ENCODE measurements at places on chromosomes 6 and 20.

GRCh38 chr20:45796337-45797065, 4.7 kb downstream of the DNTTIP1 start:
- DNase-seq: no peak

DNA sequence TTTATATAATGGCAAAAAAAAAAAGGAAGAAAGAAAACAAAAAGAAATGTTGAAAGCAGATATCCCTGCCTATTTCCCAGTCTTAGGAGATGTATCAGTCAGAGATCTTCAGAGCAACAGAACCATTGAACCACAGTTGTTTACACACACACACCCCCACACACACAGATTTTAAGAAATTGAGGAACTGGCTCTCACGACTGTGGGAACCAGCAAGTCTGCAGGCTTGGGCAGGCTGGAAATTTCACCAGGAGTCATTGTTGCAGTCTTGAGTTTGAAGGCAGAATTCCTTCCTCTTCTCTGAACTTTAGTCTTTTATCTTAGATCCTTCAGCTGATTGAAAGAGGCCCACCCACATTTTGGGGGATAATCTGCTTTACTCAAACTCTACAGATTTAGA, 380.9 kb downstream of the CDKAL1 start:
- no peak for DNase-seq

DNA sequence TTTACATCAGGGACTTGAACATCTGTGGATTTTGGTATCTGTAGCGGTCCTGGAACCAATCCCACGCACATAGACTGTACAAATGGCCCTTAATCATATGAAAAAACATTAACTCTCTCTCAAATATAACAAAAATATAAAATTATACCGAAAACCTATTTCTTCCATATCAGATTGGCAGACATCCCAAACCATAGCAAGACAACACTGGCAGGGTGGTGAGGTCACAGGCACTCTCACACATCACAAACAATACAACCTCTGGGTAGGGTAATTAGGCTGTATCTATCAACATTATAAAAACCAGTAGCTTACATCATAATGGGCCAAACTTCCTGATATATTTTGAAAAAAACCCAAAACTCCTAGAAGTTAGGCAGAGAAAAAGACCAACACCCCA, 40.9 kb downstream of the OVOL2 start:
- DNase-seq: no peak

DNA sequence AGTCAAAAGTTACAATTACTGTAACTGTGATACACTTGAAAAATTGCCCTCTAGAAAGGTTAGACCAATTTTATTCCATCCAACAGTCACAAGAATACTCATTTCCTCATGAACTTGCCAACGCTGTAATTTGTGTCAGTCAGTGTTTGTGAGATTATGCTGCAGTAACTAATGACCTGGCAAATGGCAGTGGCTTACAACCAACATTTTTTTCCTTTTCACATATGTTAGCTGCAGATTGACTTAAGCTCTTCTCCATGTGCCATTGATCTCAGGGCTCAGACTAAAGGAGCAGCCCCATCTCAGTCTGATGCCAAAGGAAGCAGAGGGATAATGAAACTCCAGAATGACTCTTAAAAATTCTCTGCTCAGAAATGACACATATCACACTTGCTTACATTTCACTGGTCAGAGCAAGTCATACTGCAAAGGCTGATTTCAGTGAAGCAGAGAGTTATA, 92.3 kb upstream of the ELOVL5 start:
- DNase-seq: no peak

GRCh38 chr6:108877046-108877751, 29.0 kb downstream of the ARMC2 start:
- DNase-seq: no peak

GRCh38 chr20:16475225-16475624, 98.0 kb downstream of the KIF16B start:
- DNase-seq: no peak

GRCh38 chr20:4763723-4764510, 42.2 kb downstream of the PRND start:
- DNase-seq: no peak

DNA sequence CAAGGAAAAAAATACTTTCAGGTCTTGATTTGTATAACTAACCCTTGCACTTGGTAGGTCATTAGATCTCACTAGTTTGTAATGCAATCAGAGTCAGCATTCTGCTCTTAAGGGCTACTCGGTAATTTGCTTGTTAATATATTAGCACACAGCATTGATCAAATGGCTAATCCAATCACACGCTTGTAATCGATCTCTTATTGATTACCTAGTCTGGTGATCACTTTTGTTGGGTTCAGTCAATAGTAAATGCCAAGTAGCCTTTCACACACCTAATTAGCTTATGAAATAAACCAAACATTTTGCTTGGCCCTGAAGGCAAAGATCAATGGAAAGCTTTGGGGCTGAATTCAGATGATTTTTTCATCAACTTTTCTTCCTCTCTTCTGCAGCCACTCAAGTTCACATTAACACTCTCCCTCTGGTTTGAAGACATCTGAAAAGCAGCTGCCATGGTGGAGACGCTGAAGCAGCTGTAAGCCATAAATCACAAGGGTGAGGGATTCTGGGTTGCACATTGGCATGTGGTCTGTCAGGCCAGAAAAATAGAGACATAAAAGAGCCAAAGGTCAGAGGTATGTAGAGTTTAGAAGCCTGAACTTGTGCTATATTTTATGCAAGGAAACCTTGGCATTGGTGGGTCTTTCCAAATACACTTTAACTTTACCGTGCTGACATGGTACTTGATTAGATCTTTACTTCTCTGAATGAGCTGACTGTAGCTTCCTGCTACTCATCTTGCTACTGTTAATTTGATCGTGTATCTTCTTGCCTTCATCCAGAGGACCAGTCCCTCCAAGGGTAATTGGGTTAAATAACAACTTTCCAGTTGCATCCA, 234.4 kb downstream of the SIM1 start:
- DNase-seq: no peak

GRCh38 chr6:93424303-93425064, 5.1 kb upstream of the EPHA7 start:
- no peak for DNase-seq

DNA sequence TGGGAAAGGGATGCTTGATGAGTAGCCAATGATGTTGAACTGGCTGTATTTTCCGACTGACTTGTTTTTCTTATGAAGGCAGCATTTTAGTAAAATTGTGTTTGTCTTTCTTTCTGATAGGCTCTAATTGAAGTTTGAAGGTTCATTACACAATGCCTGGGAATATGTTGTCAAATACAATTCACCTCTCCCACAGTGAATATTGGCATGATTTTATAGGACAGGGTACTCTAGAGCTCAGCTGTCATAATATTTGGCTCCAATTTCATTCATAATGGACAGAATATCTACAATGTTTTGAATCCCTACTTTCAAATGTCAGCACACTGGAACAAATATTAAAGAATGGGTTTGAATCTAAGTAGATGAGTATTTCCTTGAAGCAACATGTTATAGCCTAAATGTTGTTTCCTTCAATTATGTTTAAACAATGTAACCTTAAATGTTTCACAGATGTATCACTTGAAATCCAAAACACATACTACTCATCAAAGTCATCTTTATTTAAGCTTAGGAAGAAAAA, 81.4 kb downstream of the LAMA2 start:
- DNase-seq: no peak

- peak; percentile 73 for DNase-seq
These were observed 2.2 kb downstream of the APCDD1L start for GRCh38 chr20:58512808-58513552.

DNA sequence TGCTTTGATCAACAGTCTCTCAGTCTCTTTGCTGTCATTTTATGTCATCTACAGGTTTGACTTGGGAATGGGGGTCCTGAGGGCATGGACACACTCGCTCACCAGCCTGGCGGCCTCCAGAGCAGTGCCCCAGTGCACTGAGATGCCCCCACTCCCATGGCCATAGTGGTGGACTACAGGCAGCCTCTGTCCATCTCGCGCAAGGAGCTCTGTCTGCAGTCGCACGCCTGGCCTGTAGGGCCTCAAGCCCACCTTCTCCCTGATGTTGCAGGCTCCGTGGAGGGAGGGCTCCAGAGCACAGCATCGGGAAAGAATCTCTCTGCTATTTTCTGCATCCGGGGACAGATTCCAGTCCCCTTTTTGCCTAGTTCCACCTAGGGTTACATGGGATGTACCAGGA, 22.6 kb downstream of the DDO start:
- no peak for DNase-seq

DNA sequence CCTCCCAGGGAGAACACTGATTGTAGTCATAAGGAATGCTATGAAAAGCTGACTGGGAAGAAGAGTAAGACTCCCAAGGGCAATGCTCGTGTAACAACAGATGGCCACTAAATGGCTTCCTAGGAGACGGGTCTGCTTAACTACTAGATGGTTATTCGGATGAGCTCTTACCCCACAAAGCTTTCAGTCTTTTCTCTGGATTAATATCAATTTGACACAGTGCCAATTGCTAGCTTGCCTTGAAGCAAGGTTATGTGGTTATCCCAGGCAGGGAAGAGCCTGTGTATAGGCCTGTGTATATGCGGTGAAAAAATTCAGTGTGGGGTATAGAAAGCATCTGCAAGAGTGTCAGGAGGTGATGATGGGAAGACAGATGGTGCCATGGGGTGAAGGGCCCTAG, 86.4 kb upstream of the NOX3 start:
- no peak for DNase-seq

DNA sequence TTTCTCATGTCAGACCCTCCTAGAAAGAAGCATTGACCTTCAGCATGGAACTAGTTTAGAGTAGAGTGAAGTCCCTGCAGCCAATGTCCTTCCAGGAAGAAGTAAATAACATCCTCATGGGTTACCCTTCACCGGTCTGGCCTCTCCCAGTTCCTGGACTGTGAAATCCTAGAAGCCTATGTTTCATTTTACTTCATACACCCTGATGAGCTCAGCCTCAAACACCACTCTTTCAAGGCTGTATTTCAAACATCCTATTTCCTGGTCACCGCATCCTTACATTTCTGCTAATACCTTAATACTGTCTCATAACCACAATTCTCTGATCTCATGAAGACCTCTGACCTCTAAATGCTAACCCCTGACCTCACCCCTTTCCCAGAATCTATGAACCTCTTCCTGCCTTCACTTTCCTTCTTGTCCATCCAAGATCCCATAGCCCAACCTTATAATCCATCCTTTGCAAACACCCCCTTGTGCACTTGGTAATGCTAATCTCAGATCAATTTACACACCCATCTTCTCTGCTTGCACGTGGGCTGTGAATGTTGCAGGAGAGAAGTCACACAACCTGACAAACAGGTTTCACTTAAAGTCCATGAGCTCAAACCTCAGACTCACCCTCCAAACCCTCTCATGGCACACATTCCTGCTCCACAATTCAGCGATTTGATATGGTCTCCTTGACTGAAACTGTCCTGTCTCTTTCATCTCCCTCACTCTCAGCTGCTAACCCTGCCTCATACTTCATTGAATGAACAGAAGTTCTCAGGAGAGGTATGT, 30.2 kb downstream of the SLC2A10 start:
- DNase-seq: no peak

DNA sequence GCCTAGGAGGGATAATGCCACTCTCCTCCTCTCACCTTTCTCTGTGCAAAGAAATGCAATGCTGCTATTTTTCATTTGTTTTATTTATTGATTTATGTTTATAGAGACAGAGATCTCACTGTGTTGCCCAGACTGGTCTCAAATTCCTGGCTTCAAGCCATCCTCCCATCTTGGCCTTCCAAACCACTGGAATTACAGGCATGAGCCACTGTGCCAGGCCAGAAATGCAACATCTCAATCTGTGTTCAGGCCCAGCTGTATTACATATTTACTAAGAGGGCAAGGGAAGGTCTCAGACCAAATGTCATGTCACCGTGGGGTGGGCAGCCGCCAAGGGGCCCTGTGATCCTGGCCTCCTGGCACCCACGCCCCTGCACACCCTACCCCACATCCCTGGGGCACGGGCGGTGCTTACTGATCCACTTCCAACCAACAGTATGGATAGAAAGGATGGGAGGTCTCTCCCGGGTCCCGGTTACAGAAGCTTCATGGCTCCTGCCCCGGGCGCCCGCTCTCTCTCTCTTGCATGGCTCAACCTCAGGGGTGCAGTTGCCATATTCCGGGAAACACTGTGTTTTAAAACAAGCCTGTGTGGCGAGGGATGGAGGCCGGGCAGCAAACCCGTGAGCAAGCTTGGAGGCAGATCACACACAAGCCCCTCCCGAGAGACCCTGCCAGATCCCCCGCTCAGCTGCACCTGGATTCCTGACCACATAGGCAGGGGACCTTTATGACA, 111.8 kb downstream of the AGPAT4 start:
- DNase-seq: no peak

DNA sequence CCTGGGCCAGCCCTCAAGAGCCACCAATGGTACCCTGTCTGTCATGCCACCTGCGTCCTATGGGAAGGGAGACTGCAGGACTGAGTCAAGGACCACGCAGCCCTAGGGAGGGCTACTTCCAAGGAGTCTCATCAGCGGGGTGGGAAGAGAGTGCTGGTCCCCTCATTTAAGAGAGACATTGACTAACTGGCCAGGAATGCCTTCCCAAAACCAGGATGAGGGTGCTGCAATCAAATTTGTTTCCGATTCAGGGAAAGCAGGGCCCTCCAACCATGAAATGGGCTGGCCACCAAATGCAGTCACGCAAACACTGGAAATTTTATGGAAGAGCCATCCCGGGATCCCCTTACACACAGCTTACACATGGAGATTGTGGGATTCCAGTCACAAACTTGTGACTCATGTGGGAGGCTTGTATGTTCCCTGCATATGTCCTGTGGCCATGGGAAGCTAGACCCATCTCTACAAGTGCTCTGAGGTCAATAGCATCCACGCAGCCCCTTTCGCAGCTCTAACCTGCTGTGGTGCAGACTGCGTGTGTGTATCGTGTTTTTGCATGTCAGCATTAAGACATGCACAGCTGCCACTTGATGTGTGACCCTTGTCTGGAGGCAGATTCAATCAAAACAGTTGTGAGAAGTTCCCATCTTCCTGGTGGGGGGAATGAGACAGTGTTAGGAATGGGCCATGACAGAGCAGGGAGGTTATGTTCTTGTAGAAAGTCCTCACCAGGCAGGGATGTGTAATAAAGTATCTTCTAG, 53.0 kb upstream of the CST7 start:
- no peak for DNase-seq

- no peak for DNase-seq
These were observed 809.6 kb downstream of the TENT5A start for GRCh38 chr6:80942911-80943310.

DNA sequence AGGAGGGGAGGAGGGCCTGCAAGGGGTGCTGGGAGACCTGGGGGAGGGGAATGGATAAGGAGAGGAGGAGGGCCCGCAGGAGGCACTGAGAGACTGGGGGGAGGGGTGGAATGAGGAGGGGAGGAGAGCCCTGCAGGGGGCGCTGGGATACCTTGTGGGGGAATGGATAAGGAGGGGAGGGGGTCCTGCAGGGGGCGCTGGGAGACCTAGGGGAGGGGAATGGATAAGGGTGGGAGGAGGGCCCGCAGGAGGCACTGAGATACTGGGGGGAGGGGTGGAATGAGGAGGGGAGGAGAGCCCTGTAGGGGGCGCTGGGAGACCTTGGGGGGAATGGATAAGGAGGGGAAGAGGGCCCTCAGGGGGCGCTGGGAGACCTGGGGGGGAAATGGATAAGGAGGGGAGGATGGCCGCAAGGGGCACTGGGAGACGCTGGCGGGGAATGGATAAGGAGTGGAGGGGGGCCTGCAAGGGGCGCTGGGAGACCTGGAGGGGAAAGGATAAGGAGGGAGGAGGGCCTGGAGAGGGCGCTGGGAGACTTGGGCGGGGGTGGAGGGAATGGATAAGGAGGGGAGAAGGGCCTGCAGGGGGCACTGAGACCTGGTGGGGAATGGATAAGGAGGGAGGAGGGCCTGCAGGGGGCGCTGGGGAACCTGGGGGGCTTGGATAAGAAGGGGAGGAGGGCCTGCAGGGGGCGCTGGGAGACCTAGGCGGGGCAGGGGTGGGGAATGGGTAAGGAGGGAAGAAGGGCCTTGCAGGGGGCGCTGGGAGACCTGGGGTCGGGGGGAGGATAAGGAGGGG, 1.3 kb upstream of the CTCFL start:
- no peak for DNase-seq

Data from RWPE2 (cell line).